ENCODE measurements at places on chromosomes 2 and 18.
A peak's percentile ranks its signal among the peaks of the same experiment; 100 is the strongest.

GRCh38 chr18:46470714-46471113, 186.3 kb downstream of the LOXHD1 start:
- no peak for DNase-seq

GRCh38 chr2:64327510-64328414, 126.2 kb upstream of the LGALSL start:
- no peak for DNase-seq

GRCh38 chr2:57850415-57851130, 196.0 kb upstream of the VRK2 start:
- DNase-seq: peak; percentile 26

DNA sequence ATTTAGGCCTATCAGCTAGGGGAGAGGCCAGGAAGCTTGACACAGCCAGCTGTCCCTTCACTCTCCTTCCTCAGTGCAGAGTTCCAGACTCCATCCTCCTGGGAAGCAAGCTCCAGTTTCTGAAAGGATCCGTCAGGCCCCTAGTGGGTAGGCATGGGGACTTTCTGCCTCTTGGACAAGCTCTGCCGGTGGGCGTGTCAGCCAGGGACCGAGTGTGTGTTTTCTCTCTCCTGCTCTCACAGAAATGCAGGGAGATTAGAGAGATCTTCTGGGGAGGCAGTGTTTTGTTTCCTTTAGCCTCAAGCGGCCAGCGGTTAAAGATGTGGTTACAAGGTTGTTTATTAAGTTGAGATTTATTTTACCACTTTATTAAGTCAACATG, 29.9 kb upstream of the OTOS start:
- DNase-seq: no peak

GRCh38 chr2:9753665-9754531, 89.4 kb upstream of the TAF1B start:
- DNase-seq: no peak

DNA sequence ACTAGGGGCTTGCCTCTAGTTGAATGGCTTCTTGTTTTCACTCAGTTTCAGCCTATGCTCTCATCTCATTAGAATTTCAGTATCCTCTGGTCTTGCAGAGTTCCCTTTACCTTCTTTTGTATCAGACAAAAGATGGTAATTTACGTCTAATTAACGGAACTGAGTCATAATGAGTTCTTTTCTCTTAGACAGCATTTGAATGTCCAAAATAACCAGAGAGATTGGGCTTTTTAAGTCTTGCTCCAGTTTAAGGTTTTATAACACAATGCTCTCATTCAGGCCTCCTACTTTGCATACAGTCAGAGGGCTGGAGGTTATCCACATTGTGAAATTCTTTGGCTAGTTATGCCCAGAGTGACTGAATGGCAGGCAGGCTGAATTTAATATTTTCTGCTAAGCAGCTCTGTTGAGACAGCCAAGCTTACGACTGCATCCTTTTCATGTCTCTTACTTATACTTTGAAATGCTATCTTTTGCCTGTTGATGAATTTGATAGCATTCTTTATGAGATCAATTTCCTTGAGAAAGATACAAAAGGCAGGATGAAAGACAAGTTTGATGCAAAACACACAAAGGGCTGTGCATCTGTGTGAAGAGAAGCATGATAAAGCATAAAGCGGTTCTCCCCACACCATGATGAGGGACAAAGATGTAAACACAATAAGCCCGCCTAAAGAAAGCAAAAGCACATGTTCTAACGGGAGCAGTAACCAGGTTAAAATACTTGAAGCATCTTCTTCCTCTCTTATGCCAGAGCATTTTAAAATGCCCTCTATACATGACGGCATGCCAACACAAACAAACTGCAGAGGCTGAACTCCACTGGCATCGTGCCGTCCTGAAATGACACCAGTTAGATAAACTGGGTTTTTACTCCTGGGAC, 90.0 kb downstream of the CDH2 start:
- no peak for DNase-seq

DNA sequence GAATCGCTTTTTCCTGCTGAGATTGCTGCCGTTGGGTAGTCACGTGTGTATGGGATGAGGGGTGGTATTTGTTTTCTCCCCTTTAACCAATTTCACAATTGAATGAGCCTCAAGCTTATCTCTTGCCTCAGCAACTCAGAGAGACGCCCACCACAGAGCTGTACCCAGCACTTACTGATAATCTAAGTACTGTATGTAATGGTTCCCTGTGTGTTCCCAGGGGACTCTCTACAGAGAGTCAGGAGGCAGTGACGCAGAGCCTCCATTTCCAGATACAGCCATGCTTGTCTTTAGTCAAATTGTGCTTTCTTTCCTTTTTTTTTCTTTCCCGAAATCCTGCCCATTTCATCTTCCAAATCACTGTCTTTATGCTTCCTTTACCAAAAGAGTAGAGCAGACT, 1102.1 kb upstream of the KLHL29 start:
- peak; percentile 17 for DNase-seq

- no peak for DNase-seq
Measured at GRCh38 chr2:75592888-75593287, 32.1 kb upstream of the EVA1A start.

GRCh38 chr18:23209031-23209430, 73.7 kb downstream of the CABLES1 start:
- DNase-seq: no peak

All from glutamatergic neuron (in vitro differentiated cells).